ENCODE measurements at places on chromosomes 13 and 19.

GRCh38 chr19:3285647-3286176 lies 61.3 kb downstream of the CELF5 start:
- no peak for DNase-seq

DNA sequence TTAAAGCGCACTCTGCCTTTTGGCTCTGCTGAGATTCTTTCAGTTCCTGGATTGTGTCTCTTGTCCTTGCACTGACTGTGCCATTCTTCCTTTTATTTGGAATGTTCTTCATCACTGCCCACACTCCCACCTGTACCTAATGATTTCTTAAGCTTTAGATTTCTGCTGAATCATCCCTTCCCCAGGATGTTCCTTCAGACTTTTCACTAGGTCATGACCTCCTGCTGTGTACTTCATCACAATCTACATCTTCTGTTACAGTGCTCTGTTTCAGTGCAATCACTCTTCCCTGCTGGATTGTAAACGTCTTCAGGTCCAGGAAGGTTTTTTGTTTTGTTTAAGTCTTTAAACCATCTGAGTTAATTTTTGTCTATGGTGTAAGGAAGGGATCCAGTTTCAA lies 281.0 kb downstream of the ATP8A2 start:
- no peak for DNase-seq

- DNase-seq = no peak
Observed at GRCh38 chr13:109728791-109729731, 57.3 kb downstream of the IRS2 start.

- DNase-seq = no peak
Observed at GRCh38 chr13:22235285-22235949, 564.5 kb downstream of the FGF9 start.

DNA sequence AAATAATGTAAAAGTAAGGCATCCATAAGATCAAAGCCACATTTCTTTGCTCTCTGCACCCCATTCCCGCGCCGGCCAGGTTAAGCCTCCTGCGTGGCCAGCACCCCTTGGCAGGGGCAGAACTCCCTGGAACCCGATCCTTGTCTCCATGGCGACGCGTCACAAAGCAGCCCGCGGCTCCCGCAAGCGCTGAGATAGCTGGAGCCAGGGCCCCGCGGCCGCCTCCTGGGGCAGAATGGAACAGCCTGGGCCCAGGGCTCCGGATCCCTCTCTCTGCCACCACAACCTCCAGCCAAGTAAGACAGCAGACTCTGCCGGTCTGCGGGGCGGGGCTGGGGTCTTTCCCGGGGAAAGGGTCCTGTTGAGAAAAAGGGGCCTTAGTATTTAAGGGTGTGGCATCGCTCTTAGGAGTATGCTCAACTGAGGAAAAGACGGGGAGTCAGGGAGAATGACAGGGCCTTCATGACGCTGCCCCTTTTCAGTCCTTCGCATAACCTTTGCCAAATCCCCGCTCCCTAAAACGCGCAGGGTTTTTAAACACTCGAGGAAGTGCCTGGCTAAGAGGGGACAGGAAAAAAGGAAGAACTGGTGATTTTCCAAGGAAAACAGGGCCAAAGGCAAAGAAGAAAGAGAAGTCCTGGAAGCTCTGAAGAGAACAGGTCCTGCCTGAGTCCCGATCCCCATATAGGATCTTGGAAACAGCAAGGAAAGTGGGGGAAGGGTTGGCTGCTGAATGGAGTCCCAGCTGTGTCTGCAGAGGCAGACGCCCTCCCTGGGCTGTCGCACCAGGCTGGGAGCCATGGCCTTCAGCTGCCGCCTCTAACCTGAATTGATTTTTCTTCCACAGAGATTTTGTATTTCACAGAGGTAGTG lies at the start of gene TEX26:
Gene TEX26, plus strand, starts transcription at position 176 of the 873 bp plus-strand sequence. Its CDS starts 60 bp downstream, at position 236.
- DNase-seq = peak; percentile 52

DNA sequence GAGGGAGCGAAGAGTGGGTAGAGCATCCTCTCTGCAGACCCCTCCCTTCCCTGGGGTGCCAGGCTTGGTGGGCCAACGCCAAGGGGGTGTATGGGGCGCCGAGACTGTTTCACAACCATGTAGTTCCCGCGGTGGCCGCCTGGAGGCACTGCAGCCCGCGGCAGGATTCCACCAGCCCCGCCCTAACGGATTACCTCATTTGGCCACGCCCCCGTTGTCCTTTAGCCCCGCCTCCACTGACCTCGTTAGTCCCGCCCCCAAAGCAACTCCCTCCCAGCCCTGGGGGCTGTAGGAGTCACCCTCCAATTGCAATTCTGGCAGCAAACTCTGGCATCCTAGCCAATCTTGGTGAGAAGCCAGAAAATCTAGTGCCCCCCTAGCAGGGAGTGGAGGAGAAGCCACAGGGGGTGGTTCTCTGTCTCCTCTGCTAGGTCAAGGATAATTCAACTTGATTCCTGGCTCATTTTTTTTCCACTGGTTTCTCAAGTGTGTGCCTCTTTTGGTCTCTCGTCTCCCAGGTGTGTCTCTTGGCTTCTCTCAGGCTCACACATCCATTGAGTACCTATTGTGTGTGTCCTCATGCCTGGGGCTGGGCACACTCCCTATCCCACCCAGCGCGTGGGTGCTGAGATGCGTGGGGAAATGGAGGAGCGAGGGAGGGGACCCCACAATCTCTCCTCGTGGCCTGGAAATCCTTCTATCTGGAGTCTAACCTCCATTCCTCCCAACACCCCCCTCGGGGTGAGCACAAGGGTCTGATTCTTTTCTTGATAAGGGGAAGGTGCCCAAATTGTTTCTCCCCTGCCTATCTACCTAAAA lies 2.0 kb downstream of the OLFM2 start:
- peak; percentile 82 for DNase-seq

- no peak for DNase-seq
Observed at GRCh38 chr13:84191139-84191538, 308.9 kb upstream of the SLITRK1 start.

DNA sequence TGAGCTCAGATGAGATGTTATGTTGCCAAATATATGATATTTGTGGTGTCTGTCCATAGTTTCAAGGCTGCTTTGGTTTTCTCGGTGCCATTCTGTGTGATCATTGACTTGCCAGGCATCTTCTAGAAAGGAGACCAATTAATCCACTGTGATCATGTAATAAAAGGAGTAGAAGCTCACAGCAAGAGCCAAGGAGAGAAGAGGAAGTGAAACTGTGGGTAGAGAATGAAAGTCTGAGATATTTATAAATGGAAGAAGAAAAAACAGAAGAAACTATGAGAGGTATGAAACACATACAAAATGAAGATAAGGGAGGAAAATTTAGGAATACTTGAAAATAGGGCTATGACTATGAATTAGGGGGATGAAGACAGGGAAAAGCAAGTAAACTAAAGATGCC lies 11.1 kb upstream of the ZNF613 start:
- no peak for DNase-seq

- DNase-seq = no peak
Observed at GRCh38 chr19:30883071-30883470, 466.2 kb downstream of the TSHZ3 start.
